ENCODE measurements at places on chromosomes 4 and X.

DNA sequence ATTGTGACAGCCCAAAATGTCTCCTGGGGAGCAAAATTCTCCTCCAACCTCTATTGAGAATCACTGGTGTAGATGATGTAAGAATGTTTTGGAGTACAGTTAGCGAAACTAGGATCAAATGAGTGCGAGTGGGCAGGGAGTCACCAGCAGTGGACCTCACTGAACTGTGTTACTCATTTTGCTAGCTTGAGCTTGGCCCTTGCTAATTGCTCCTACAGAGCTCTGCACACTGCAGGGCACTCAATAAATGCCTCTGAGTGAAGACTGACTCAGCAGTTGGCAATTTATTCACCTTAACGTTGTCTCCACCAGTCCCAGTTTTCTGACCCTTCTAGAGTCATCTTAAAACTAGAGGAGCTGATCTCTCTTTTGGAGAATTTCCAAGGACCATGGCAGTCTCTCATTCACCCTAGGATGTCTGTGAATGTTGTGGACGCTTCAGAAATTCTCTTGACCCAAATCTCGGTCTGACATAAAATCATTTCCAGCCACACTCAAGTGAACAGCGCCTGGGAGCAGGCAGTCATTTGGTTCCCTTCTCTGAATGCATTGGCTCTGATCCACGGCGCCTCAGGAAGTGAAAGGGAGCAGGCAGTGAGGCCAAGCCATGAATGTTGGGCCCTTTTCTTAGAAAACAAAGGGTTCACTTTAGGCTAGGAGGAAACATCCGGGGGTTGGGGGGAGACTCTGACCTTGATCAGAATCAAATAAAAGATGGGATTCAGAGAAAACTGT, 148.1 kb downstream of the NWD2 start:
- DNase-seq, result no peak

DNA sequence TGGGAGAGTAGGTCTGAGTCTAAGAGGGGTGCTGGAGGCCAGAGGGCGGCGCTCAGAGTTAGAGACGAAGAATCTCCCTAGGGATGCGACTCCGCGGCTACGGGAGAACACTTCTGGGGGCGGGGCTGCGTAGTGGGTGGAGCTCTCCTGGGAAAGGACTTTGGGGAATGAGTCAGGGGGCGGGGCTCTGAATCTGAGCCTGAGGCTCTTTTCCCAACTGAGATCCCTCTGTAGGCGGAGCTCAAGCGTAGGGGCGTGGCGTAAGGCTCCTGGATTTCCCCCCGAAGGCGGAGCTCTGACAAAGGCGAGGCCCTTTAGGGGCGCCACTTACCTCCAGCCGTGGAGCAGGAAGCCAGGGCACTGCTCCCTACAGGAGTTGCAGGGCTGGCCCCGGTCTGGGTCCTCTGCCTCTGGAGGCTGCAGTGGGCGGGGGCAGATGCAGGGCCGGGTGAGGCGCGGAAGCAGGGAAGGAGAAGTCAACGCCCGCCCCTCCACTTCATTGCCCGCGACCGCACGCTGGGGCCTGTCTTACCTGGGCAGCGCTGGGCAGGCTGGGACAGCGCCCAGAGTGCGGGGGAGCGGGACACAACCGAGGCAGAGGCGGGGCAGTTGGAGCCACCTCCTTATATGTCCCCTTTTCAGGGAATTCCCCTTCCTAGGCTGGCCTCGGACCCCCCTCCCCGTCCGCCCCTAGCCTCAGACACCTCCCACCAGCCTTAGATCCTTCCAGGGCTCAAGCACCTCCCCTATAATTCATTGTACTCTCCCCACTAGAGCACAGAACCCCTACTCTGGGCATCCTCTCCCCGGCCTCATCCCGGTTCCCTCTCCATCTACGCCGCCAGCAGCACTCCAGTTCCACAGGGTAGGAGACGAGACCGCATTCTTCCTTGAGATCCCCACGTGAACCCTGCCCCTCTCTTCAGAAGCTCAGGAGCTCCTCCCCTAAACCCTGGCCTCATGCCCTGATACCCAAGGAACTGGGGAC, 1.6 kb downstream of the PRICKLE3 start:
- peak; percentile 88 for DNase-seq

DNA sequence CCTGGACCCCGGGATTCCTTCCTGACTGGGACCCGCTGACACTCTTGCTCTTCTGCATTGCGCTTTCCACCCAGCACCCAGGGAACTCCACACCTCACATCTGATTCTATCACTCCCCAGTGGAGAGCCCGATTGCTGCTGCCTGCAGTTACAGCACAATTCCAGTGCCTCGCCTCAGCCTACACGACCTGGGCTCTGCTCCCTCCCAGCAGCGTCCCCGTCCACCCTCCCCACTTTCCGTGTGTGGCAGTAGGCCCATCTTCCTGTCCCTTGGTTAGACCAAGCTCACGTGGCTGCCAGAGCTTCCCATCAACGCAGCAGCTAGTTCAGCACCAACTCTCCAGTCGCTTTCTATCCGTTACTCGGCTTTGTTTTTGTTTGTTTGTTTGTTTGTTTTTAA, 66.6 kb upstream of the SORBS2 start:
- DNase-seq, result no peak

- no peak for DNase-seq
Observed at GRCh38 chr4:878796-879728, 53.1 kb downstream of the GAK start.

DNA sequence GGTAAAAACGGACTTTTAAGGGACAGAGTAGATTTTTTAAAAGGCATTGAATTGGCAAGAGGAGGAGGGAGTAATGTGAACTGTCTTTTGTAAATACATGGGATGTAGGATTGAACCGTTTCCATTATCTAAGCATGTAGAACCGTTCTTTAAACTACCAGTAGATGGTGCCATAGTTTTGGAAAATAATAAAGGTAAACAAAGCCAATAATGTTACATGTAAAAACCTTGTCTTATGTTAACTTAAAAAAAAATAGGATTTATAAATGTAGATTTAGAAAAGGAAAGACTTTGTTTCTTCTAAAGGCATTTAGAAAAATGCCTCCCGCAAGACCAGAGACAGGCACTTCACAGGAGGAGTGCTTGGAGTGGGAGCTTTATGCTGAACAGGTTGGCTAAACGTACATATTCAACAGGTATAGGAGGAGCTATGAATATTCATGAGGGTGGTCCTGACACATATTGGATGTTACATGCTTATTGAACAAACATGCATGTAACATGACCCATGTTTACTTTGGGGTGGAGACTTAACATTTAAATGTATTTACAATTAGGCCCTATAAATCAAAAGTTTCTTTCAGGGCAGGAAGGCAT, 45.5 kb upstream of the FAM241A start:
- peak; percentile 46 for DNase-seq

- DNase-seq, result peak; percentile 65
Observed at GRCh38 chrX:123961268-123962005, at the start of gene STAG2. TSS of gene STAG2 (plus strand) at chrX:123961706. CDS start at chrX:124022628, 60,922 bp downstream.

- no peak for DNase-seq
Observed at GRCh38 chr4:2934077-2934812, 29.0 kb downstream of the NOP14 start.

DNA sequence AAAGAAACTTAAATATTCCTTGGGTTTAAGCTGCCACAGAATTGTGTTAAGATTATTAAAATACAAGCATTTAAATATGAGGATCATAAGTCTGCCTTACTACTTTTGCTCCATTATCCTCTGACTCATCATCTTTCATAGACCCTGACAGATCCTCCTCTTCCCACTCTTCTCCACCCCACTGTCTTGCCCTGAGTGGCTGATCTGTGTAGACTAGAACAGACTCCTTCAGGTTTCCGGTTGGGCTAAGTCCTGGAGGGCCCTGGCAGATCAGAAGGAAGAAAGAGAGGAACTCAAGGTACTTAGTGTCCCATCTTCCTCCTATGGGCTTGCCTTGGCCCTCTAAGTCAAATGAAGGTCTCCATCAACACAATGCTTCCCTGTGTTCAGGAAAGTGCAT, 30.7 kb downstream of the PALLD start:
- no peak for DNase-seq

DNA sequence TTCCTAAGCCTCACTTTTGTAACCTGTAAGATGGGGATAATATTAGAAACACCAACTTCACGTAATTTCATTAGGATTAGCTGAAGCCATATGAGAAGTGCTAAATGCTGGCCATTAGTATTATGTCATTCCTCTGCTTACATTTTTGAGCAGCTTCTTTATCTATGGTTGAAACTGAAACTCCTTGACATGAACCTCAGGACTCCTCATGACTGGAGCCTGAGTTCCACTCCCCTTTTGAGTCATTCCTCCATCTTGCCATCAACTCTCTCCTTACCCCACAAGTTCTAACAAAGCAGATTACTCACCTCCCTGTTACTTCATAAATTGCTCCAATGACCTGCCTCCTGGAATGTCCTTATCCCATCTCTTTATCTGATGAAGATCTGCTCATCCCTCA, 123.2 kb upstream of the KCNIP4 start:
- no peak for DNase-seq

- DNase-seq, result peak; percentile 68
Observed at GRCh38 chr4:173990126-173990868, 293.2 kb downstream of the FBXO8 start.

GRCh38 chrX:77628294-77629025, 157.6 kb downstream of the ATRX start:
- no peak for DNase-seq

DNA sequence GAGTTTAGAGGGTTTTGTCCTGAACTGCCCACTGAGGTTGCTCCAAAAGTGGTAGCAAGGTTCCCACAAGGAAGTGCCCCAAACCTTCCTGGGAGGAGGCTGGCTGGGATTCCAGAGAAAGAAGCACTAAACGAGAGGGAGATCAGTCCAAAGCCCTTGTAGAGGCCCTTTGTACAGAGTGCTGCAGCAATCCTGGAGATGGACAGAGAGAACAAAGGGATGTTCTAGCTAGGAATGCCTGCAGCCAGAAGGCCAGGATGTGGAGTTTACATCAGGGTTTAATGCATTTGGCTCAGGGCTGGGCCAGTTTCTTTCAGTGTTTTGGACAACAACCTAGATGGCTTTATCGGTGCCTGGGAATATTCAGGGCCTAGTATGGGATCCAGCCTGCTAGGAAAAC, 2155.1 kb upstream of the AGA start:
- DNase-seq, result no peak

- no peak for DNase-seq
Observed at GRCh38 chr4:118313098-118313497, 39.7 kb downstream of the PRSS12 start.

DNA sequence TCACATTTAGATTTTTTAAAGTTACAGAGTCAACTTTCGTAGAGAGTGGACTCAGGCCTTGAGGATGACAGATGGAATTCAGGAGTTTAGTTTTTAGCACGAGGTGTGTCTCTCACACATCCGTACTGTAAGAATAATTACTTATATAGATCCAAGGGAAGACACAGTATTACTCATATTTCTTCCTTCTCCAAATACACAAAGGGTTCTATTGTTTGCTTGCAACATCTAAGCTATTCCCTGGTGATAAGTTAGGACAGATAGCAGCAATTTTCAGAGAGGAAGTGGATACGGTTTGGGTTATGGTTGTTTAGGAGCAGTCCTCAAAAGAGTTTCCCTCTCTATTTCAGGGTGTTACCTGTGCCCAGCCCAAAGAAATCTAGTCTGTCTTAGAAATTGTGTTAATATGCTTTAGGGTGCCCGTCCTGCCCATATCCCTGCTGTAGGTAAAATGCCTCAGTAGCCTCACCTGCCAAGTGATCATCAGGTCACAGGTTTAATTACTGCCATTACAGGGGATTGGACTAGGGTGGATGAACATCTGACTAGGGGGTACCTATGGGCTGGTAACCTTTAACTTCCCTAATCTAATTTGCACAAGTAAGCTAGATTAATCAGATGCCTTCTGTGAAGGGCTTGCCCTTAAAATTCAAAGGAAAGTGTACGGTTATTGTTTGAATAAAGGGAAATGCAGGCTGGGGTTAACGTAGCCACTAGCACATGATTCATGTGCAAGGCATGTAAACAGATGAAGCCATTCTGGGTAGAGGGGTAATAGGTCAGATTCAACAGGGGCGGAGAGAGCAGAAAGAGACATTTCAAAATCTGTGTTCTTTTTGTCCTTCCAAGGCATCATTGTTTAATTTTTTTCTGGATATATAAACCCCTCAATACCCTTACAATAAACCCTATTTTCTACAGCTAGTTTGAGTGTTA, 8.7 kb upstream of the PPP3CA start:
- DNase-seq, result no peak

DNA sequence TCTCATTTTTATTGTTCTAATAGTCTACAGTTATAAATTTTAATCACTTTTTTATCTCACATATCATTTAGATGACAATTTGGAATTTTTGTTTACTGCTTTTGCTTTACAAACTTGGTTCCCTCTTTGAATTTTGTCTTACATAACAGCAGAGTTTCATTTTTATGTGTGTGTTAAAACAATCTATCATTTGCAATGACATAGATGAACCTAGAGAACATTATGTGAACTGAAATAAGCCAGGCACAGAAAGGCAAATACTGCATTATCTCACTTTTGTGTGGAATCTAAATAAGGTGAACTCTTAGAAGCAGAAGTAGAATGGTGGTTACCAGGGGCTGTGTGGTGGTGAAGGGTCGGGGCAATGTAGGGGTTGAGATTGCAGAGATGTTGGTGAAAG, 170.7 kb downstream of the GASK1B start:
- no peak for DNase-seq

DNA sequence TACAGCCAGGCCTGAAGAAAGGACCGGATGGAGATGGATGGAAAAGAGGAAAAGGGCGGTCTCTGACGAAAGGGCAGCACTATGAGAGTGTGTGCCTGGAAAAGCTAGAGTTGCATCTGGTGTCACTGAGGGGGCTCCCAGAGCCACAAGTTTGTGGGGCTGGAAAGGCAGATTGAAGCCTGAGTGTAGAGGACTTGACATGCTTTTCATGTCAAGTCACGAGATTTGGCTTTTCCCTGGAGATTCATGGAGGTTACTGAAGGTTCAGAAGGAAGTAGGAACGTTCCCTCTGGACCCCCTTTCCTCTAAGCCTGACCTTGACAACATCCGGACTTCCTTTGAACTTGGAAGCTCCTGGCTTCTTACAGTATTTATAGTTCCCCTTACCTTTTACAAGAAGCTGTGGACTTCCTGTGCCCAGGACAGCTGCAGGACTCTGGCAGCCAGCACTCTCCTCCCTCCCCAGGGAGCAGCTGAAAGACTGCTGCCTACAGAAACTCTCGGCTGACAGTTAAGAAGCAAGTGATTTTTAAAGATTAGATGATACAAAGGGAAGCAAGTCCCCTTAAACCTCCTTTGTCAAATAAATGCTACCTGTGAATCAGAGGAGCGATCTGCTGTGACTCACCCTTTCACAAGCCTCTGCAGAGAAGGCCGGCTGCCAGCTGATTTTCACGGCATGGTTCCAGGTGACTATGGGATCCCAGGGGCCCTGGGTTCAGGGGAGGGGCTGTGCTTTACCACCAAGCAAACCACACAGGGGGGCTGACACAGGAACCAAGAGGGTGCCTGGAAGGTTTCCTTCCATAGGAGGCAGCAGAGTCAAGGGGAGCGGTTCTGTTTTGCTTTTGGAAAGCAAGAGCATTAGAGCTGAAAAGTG, 72.9 kb upstream of the STIM2 start:
- no peak for DNase-seq

All from NCI-H748 treated with DMSO at 0.1 percent for 48 hours (cell line).